ENCODE measurements at places on chromosomes 12 and 14.

DNA sequence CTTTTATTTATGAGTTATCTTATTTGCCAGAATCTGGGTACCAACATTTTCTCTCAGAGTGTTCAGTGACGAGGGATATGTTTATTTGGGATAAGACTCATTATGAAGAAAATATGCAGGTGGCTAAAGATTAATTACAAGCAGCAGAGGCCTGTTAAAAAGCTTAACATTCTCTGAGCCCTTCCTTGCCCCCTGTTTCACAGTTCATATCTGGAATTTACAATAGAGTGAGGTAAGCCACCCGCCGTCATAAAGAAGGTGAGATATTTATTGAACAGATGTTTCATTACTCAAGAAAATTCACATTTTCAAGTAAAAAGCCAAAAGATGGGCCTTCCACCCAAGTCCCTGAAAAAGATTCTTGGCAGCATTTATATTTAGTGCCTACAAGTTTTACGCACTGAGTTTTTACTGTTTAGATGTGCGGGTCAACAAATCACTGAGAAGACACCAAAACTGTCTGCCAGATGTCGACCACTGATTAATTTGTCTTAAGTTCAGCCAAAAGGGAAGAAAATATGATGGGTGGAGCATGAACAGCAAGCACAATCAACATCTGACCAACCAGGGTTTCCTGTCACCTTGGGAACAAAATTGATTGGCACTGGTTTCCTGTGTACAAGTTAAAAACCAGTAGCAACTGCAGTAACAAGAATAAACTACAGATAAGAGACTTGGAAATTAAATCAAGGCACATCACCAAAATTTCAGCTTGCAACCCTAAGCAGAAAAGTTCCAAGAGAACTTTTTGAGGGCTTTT, 85.5 kb upstream of the PTPRB start:
- DNase-seq = no peak

DNA sequence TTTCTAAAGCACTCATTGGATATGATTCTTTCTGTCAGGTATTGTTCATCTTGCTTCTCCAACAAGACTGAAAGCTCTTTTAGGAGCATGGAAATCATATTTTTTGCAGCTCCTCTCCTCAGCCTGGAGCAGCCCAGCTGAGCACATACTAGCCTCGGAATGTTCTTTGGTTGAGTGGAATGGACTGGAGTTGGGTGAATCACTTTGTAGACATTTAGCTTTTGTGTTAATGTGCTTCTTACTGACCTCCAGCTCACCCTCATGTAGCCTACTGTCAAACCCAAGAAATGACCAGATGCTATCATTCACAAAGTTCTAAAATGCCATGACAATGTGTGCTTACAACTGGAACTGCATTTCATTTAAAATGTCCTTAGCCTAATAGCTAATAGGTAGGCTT, 161.1 kb downstream of the NUAK1 start:
- no peak for DNase-seq

- no peak for DNase-seq
Measured at GRCh38 chr12:79140711-79141110, 276.1 kb downstream of the SYT1 start.

GRCh38 chr14:77641534-77642341, 25.3 kb upstream of the SPTLC2 start:
- peak; percentile 64 for DNase-seq

DNA sequence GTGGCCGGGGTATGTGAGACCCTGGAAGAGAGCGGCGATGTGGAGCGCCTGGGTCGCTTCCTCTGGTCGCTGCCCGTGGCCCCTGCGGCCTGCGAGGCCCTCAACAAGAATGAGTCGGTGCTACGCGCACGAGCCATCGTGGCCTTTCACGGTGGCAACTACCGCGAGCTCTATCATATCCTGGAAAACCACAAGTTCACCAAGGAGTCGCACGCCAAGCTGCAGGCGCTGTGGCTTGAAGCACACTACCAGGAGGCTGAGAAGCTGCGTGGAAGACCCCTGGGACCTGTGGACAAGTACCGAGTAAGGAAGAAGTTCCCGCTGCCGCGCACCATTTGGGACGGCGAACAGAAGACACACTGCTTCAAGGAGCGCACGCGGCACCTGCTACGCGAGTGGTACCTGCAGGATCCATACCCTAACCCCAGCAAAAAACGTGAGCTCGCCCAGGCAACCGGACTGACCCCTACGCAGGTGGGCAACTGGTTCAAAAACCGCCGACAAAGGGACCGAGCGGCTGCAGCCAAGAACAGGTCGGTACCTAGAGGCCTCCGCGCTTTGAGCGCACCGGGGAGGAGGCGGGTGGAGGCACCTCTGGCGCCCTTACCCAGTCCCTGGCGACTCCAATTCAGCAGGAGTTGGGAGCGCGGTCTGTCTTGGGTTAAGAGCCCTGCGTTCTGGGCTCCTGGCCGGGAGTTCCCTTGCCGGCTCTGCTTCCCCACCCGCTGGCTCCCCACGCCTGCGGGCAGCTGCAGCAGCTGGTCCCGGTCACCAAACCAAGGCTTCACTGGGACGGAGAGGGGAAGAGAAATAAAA, 700 bp downstream of the SIX6 start:
- no peak for DNase-seq

- DNase-seq = no peak
Measured at GRCh38 chr12:71719647-71720370, 33.9 kb downstream of the TMEM19 start.

- DNase-seq = no peak
Measured at GRCh38 chr12:82176761-82177490, 181.3 kb downstream of the CCDC59 start.

DNA sequence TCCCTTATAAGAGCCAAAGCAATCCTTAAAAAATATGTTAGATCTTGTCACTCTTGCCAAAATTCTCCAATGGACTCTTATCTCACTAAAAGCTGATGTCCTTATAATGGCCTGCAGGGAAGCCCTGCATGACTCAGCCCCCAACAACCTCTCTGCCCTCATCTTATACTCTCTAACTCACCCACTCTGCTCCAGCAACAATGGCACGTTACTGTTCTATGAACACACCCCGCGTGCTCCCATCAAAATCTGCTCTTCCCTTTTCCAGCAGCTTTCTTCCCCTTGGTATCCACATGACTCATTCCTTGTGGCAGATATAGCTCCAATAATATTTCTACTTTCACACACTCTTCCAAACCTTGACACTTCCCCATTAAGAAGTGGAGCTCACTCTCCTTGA, 108.1 kb downstream of the DENND5B start:
- no peak for DNase-seq

DNA sequence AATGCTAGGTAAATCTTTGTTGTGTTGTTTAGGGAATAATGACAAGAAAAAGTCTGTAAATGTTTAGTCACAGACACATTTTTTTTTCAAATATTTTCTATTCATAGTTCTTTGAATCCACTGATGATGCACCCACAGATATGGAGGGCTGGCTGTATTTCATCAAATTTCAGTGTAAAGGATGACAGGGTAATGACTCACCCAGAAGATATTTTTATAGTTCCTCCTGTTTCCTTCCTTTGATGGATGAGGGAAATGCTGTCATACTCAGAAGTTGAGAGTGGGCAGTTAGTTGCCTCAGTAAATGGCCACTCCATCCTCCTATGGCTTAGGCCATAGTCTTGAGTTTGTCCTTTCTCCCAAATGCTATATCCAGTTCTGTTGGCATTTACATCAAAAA, 76.9 kb upstream of the REP15 start:
- no peak for DNase-seq

DNA sequence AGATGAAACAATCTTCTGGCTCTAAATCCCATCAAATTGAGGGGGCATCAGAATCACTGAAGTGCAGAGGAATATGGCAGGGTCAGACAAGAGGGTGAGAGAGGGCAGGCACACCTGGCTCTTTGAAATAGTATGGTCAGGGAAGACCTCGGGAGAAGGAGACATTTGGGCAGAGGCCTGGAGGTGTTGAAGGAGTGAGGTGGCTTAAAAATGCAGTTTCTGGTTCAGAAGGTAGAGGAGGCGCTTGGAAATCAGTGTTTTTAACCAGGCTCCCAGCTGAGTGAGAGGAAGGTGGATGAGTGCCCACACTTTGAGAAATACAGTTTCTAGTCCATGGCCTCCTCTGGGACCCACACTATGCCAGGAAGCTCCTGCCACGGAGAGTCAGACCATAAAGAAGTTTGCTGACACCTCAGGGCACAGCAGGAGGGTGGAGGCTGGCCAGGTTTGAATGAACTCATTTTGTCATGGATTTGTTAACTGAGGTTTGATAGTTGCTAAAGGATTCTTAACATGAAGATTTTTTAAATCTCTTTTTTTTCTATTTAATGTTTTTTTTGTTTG, 20.1 kb downstream of the NID2 start:
- no peak for DNase-seq

DNA sequence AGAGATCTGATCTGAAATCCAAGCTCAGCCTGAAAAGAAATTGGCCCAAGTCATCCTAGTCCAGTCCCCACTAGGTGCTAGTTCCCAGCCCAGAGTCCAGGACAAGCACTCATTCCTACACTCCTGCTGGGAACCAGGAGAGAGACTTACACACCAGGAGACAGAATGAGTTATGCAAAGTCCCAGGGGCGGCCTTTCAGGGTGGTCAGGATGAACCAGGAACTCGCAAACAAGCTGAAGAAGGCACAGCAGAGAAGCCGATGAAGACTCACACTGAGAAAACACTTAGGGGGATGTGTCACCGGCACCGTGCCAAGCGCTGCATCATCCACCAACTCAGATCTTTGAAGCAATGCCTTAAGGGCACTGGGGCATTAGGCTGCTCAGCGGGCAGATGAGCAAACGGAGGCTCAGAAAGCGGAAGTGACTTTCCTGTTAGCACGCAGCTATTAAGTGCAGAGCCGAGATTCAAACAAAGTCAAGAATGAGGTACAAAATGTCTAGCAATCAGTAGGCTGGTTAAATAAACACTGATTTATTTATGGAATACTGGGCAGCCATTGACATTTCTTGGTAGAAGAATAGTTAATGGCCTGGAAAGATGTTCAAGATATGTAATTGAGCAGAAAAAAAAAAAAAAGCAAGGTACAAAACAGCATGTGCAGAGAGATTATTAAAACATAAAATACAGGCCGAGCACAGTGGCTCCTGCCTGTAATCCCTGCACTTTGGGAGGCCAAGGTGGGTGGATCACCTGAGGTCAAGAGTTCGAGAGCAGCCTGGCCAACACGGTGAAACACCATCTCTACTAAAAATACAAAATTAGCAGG, 78.7 kb downstream of the LRRC74A start:
- peak; percentile 82 for DNase-seq

GRCh38 chr12:120290609-120291305, 946 bp downstream of the RNU4-2 start:
- no peak for DNase-seq

- DNase-seq = no peak
Measured at GRCh38 chr14:89603938-89604480, 187.0 kb upstream of the FOXN3 start.

- no peak for DNase-seq
Measured at GRCh38 chr12:124545508-124546418, 21.6 kb downstream of the NCOR2 start.

- no peak for DNase-seq
Measured at GRCh38 chr12:70007687-70008086, 182.7 kb downstream of the MYRFL start.

- DNase-seq = no peak
Measured at GRCh38 chr12:109087250-109087649, 6.0 kb downstream of the ALKBH2 start.

GRCh38 chr12:6372403-6373003, 2.9 kb downstream of the SCNN1A start:
- DNase-seq = no peak

- no peak for DNase-seq
Measured at GRCh38 chr14:96135285-96135684, 69.4 kb upstream of the BDKRB2 start.

GRCh38 chr12:69511469-69512267, 41.5 kb downstream of the FRS2 start:
- DNase-seq = no peak

GRCh38 chr14:105388110-105388951, 10.0 kb upstream of the TEX22 start:
- no peak for DNase-seq

- DNase-seq = no peak
Measured at GRCh38 chr14:92105893-92106142, 564 bp downstream of the ATXN3 start.

GRCh38 chr12:109191621-109192250, 75.3 kb downstream of the ACACB start:
- no peak for DNase-seq

DNA sequence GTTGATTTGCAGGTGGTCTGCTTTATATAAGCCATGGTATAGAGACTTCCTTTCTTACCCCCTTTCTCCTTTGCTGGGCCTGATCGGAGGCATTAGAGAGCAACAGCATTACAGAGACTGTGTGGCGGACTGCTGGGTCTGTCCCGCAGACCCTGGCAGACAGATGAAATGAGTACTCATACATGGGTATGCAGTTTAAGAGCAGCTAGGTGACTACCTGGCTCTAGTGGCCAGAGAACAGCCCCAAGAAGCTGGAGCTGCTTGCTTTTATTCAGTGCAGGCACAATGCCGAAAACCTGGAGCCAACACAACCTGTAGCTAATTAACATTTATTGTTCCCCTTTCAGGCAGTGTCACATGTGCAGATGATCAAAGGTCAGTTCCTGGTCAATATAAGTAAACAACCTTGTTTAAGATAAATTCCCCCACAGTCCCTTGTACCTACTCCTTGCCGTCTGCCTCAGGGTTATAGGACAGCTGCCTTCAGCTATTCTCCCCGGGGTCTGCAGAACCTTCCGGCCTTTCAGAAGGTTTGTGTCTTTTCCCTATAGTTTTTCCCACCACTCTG, 160.0 kb downstream of the TRHDE start:
- no peak for DNase-seq

DNA sequence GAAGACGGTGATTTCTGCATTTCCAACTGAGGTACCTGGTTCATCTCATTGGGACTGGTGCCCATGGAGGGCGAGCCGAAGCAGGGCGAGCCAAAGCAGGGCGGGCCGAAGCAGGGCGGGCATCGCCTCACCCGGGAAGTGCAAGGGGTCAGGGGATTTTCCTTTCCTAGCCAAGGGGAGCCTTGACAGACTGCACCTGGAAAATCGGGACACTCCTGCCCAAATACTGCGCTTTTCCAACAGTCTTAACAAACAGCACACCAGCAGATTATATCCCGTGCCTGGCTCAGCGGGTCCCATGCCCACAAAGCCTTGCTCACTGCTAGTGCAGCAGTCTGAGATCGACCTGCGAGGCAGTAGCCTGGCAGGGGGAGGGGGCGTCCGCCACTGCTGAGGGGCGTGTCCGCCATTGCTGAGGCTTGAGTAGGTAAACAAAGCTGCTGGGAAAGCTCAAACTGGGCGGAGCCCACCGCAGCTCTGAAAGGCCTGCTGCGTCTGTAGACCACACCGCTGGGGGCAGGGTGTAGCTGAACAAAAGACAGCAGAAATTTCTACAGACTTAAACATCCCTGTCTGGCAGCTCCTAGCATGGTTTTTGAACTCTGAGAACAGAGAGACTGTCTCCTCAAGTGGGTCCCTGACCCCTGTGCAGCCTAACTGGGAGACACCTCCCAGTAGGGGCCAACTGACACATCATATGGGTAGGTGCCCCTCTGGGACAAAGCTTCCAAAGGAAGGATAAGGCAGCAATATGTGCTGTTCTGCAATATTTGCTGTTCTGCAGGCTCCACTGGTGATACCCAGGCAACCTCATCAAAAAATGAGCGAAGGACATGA, 77.2 kb downstream of the BAZ1A start:
- DNase-seq = no peak

GRCh38 chr12:56785874-56786273, 22.8 kb downstream of the HSD17B6 start:
- no peak for DNase-seq

GRCh38 chr12:24840046-24840800, 108.7 kb downstream of the BCAT1 start:
- no peak for DNase-seq

- no peak for DNase-seq
Measured at GRCh38 chr12:97404093-97404492, 58.5 kb upstream of the RMST start.

All from activated gamma-delta T cell treated with Interleukin-2 at 50 U/mL for 16 hours (primary cell).